NCI-H1417 (cell line): ENCODE measurements at places on chromosomes 5 and 9.
A peak's percentile ranks its signal among the peaks of the same experiment; 100 is the strongest.

- no peak for DNase-seq
Observed at GRCh38 chr5:68378204-68378820, 162.8 kb downstream of the PIK3R1 start.

DNA sequence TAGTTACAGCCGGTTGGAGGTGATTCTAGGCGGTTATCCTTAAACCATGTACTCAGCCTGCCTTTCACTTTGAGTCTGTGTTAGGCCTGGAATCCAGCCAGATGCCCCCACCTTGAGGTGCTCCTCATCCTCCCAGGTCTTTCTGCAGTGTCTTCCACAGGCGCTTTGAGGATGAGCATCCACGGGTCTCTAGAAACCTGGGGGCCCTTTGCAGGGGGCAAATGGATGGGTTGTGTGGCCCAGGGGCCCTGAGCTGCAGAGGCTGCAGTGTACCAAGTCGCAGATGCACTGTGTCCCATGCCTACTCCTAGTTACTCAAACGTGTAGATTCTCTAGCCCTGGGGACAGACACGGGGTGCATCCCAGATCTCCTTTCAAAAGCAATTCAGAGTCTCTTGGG lies 242.1 kb upstream of the IRX1 start:
- DNase-seq, result no peak

DNA sequence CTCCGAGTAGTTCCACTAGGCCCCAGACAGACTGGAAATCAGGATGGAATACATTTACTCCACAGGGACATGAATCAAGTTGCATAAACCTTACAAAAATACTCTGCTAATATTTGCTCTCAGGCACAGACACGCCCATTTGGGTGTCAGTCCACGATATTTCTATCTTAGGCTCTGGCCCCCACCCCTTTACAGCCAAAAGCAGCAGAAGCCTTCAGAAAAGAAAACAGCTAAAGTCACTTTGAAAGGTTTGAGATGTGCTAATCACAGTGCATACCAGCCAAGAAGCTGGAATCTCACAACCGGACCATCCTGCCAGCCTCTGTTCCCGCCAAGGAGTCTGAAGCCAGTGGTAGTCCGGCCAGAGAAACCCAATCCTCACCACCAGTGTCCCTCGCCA lies 22.6 kb downstream of the PTPN3 start:
- no peak for DNase-seq

GRCh38 chr5:10420932-10421331 lies 20.7 kb upstream of the ROPN1L start:
- DNase-seq, result no peak

DNA sequence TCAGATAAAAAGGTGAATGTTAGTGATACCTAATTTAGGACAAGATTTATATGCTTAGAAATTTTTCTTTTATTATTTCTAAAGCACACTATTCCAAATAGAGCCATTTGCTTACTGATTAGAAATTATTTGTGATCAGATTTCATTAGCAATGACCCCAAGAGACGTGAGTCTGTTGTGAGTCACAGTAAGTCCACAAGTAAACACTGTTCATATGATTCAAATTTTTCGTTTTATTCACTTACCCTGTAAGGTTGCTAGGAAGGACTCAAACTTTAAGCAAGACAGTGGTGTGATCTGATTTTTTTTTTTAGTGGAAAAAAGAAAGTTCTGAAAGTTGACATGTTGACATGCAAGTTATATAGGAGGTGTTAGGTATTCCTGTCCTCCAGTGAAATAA lies 1.2 kb downstream of the CARD6 start:
- DNase-seq, result no peak

GRCh38 chr9:8723195-8723594 lies 923.6 kb upstream of the DMAC1 start:
- DNase-seq, result peak; percentile 2

GRCh38 chr9:87497080-87497603 lies 525 bp upstream of the DAPK1 start:
- peak; percentile 62 for DNase-seq

DNA sequence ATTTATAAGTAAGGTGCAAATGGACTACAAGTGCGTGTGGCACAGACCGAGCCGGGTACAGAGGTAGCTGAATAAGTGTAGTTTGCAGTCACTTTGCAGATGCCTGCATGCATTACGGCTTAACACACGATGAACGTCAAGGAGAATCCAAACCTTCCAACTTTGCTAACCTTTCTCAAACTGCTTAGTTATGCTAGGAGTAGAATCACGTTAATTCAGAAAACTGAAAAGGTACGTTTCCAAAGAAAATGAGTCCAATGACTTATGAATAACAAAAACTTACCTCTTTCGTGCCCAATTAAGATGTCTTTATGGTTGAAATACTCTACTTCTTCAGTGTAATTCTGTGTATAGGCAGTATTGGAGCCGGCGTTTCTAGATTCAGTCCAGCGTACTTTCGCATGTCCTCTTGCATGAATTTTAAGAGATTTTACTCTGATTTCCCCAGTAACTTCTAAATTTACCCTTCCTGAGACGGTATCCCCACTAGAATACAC lies 539 bp downstream of the ARRDC3 start:
- peak; percentile 63 for DNase-seq

DNA sequence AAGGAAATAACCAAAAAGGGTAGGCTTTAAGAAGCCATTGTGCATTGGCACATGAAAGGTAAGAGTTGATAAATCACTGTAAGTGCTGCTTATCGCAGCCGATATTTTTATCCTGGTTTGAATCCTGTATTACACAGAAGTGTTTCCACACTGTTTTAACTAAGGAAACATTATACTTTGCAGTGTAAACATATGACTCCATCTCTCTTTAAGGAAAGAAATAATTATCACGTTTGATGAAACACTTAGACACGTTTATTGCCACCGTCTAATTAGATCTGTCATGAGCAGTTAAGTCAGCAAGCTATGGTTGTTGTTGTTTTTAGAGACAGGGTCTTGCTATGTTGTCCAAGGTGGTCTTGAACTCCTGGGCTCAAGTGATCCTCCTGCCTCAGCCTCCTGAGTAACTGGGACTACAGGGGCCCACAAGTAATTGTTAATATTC lies 85.7 kb upstream of the TNFAIP8 start:
- peak; percentile 45 for DNase-seq

GRCh38 chr5:108093186-108093585 lies 288.7 kb downstream of the FBXL17 start:
- DNase-seq, result no peak
